CD4-positive, CD25-positive, alpha-beta regulatory T cell (primary cell): ENCODE measurements at places on chromosomes 1 and 21.

GRCh38 chr1:43985984-43986595 is 5.3 kb upstream of the CCDC24 start:
- DNase-seq, result no peak

DNA sequence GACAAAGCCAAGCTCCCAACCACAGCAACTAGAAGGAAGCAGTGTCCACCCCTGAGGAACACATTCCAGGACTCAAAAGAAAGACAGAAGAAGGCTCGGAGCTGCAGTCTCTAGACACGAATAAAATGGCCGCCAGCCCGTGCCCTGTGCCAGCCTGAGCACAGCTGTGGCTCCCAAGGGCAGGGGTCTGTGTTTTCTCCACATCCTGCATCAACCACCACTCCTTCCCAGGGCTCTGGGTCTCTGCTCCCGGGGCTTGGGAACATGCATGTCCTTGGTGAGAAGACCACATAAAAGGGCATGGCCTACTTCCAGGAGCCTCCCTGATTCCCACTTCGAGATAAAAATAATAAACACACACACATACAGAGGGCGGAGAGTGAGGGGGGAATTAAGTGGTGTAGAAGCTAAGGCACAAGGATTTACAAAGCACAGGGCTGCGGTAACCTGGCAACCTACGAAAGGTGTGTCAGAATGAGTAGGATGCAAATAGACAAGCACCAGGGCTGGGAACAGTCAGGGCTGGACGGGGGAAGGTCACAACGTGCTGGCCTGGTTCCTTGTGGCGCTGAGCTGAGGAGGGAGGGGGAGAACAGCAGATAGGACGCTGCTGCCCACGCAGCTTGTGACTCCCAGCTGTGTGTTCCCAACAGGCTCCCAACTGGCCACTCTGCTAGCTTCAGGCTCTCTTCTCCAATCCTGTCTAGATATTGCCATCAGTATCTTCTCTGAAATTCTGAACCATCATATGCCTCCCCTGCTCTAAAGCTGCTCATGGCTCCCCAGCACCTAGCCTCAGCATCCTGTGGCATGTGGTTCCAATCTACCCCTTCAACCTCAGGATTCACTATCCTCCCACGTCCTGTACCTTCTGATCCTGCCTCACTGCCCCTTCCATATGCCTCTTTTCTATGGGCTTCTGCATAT is 72.5 kb downstream of the CD34 start:
- DNase-seq, result no peak

DNA sequence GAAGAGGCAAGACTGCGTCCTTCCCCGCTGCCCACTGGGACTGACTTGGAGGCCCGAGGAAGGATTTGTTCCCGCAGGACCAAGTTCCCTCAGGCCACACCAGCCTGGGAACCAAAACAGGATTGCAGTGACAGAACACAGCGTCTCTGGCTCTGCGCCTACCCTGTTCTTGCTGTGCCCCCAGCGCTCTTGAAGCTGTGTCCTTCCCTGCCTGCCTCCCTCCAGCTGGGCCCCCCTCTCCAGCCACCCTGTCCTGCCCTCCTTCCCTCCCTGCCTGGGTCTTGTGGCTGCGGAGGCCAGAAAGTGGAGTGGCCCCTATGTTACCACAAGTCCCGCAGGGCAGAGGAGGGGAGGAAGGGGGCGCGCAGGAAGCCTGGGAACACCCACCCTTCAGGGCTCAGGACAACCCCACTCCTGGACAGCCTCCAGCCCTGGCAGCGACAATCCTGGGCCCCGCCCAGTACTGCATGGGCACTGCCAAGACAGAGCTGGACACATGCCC is 164.9 kb downstream of the DYRK1A start:
- no peak for DNase-seq

GRCh38 chr1:213724640-213725536 is 262.9 kb upstream of the PROX1 start:
- no peak for DNase-seq

DNA sequence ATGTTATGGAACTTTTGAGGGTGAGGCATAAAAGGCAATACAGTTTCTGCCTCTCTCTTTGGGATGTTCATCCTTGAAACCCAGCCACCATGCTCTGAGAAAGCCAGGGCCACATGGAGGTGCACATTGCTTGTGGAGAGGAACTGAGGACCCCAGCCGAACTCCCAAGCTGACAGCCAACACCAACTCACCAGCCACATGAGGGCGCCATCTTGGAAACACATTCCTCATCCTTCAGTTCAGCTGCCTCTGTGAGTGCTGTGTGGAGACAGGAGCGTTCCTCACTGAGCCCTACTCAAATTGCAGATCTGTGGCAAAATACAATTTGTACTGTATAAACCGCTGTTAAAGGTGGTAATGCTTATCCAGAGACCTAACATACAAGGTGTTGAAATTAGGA is 137.5 kb downstream of the GABPA start:
- DNase-seq, result no peak

GRCh38 chr1:56547977-56548376 is 31.4 kb downstream of the PLPP3 start:
- no peak for DNase-seq

GRCh38 chr21:43331962-43332828 is 94.7 kb downstream of the SIK1 start:
- DNase-seq, result no peak

DNA sequence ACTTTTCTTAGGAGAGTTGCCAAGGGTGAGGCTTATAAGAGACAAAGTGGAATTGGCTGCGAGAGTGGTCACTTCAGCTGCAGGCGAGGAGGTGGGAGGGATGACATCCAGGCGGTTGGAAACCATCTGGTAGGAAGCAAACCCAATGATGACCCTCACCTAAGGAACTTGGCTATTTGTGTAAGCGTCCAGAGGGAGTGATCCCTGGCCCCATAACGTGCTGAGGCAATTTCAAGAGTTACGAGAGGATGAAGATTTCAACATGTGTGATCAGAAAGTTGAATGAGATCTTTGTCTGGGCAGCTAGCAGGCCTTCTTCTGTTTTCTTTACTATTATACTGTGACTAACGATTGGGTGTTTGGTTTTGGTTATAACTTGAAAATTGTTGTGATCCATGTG is 102.7 kb upstream of the VANGL1 start:
- no peak for DNase-seq

DNA sequence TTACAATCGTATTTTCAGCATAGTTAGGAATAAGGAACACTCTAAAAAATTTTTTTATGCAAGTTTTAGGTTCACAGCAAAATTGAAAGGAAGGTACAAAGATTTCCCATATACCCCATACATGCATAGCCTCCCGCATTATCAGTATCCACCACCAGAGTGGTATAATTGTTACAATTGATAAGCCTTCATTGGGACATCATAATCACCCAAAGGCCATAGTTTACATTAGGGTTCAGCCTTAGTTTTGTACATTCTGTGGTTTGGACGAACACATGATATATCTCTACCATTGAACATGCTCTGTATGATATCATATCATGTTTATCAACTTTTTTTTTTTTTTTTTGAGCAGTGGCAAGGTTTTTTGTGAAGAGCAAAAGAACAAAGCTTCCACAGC is 180.0 kb downstream of the SDCCAG8 start:
- DNase-seq, result no peak

DNA sequence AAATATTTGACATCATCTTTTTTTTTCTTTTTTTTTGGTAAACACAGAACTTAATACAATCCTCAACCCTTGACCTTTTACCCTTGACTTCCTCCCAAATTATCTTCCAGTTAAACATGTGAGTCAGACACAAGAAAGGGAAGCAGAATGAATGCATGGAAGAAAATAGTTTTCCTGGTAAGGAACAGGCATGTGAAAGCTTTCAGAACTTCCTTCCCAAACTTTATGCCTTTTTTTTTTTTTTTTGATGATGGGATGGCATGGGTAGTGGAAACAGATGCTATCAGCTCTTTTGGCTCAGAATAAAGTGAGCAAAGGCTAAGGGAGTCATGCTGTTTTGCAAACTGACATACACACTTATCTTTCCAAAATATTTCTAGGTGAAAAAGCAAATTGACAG is 1079.1 kb downstream of the TTLL7 start:
- DNase-seq, result no peak
